T-helper 2 cell (primary cell): ENCODE measurements at places on chromosomes 7 and 10.

DNA sequence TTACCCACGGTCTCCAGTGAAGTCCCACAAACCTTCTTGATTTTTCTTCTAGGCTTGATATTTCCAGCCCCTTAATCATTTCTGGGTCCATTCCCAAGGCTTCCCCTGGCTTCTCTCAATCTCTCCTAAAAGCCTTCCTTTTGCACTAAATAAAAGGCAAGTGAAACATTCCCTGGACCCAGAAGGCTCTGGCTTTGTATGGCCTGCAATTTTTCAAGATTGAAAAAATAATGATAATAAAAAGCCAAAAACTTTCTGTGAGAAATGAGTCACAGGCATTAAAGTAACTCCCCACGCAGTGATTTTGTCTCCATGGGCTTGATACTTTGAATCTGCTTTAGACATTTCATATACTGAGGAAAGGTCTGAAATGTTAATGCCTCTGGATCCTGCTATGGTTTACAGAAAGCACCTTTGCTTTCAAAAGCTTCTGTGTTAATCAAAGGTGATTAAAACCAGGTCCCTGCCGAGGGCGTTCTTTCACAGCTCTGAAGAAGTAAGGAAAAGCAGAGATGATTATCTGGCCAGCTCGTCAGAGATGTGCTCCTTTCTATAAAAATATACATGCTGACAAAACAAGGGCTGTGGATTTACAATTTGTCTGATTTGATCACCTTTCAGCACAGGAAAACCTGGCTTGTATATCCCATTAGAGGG is 118.9 kb upstream of the TMEM72 start:
- no peak for DNase-seq

- no peak for DNase-seq
Observed at GRCh38 chr7:48691788-48692187, 232.6 kb upstream of the CDC14C start.

DNA sequence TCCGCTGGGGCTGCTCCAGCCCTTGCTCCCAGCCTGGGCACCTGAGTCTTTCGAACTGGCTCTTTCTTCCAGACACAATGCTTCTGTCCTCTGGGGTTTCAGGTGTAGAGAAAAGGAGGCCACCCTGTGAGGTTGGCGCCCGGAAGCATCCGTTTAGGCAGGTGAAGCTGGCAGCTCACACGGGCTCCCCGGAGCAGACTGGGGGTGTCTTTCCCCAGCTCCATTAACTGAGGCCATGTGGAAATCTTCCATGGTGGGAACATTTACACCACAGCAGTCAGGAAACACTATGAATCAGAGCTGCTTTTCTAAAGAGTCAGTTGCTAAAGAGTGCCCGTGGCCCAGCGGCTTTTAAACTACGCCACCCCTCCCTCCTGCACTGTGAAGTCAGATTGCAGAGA is 29.2 kb downstream of the PRKAG2 start:
- no peak for DNase-seq

GRCh38 chr7:22375359-22376048 is 18.6 kb upstream of the RAPGEF5 start:
- no peak for DNase-seq

GRCh38 chr10:48520184-48520506 is 84.7 kb downstream of the ARHGAP22 start:
- DNase-seq, result no peak

DNA sequence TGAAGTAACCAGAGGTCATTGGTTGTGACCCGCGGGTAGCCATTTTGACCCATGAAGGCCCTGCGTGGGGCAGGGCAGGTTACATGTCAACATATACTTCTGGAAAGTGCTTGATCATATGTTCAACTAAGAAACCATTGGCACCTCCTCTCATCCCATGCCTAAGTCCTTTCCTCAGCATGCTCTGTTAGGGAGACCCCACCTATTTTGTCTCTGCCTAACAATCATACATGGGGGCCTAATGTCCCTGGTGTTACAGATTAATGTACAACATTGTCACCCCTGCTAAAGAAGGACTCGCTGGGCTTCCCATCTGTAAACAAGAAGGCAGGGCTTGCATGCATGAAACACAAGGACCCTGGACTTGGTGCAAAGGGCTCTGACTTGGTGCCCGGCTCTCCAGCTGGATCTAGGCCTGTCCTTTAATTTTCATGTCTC is 133.7 kb upstream of the TNS3 start:
- DNase-seq, result no peak
